SIG-M5 (cell line): ENCODE measurements at places on chromosomes 1 and 21.
A peak's percentile ranks its signal among the peaks of the same experiment; 100 is the strongest.

- DNase-seq, result no peak
Measured at GRCh38 chr1:1120096-1120495, 4.2 kb upstream of the C1orf159 start.

GRCh38 chr1:66505671-66506392, 28.1 kb upstream of the SGIP1 start:
- no peak for DNase-seq

GRCh38 chr1:223203694-223204093, 60.6 kb upstream of the TLR5 start:
- no peak for DNase-seq

DNA sequence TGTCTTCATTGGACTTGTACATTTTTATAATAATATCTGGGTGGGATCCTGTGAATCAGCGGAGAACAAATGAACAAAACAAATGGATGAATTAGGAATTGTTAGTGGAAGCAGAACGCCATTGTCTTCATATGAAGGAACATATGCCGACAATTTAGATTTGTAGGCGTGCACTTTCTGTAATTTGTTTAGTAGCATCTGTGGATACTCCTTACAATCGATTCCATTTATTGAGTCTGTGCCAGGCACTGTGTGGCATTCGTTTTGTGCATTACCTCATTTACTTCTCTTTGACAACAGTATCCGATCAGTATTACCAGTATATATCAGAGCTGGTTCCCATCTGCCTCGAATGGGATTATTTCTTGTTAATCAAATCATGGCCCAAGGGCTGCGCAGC, 61.9 kb downstream of the PRDM2 start:
- DNase-seq, result no peak

DNA sequence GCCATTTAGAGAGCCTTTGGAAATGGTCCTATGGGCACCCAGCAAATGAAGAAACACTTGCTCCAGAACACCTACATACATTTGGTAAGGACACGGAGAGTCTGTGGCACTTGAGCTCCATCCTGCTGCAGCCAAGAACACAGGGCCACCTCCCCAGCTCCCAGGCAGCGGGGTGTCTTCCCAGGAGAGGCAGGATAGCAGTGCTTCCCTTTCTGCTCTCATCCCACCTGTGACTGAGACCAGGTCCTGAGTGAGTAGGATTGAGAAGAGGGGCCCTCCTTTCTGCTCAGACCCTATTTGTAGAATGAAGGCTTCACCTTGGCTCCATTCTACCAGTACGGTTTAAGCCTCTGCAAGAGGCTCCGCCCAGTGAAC, 4.1 kb downstream of the C1orf174 start:
- DNase-seq, result no peak

DNA sequence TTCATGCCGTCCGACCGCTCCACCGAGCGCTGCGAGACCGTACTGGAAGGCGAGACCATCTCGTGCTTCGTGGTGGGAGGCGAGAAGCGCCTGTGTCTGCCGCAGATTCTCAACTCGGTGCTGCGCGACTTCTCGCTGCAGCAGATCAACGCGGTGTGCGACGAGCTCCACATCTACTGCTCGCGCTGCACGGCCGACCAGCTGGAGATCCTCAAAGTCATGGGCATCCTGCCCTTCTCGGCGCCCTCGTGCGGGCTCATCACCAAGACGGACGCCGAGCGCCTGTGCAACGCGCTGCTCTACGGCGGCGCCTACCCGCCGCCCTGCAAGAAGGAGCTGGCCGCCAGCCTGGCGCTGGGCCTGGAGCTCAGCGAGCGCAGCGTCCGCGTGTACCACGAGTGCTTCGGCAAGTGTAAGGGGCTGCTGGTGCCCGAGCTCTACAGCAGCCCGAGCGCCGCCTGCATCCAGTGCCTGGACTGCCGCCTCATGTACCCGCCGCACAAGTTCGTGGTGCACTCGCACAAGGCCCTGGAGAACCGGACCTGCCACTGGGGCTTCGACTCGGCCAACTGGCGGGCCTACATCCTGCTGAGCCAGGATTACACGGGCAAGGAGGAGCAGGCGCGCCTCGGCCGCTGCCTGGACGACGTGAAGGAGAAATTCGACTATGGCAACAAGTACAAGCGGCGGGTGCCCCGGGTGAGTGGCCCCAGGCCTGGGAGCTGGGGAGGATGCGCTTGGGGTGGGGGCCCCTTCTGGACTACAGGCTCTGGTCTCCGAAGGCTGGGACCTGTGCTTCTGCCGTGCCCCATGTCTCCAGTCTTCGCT, 1.1 kb downstream of the SKI start:
- no peak for DNase-seq

GRCh38 chr1:16905110-16905867, 9.5 kb downstream of the RNU1-2 start:
- DNase-seq, result peak; percentile 73

DNA sequence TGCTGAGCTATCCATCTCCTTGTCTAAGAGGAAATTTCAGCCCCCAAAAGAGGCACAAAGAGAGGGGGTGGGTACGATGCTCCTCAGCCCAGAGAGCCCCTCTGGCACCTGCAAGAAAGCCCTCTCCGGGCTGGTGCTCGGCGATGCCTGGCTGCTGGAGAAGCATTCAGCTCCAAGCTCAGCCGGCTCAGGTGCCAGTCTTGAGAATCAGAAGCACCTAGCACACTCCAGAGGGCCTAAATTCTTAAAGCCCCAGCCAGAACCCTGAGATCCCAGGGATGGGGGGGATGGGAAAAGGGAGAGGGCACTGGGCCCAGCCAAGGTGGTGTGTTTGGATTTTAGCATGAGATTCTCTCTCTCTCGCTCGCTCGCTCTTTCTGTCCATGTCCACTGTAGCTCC, 2.9 kb downstream of the GRIK3 start:
- DNase-seq, result no peak

DNA sequence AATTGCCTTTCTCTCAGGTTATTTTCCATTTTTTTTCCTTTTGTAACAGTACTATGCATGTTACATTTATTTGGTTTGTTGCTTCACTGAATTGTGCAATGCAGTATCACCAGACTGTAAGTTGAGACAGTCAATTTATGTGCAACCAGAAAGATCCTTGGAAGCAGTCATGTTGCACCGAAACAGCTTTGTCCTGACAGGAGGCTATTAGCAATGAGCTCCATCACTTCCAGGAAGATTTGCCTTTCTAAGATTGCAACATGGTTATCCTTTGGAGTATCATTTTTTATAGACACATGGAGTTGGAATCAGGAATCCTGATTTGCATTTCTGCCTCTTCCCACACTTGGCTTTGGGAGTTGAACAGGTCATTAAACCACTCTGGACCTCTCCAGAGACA, 84.5 kb upstream of the ST6GALNAC5 start:
- DNase-seq, result no peak

- no peak for DNase-seq
Measured at GRCh38 chr21:46135782-46136395, 19.5 kb downstream of the FTCD start.

- DNase-seq, result no peak
Measured at GRCh38 chr1:112872551-112872962, 83.4 kb downstream of the SLC16A1 start.

DNA sequence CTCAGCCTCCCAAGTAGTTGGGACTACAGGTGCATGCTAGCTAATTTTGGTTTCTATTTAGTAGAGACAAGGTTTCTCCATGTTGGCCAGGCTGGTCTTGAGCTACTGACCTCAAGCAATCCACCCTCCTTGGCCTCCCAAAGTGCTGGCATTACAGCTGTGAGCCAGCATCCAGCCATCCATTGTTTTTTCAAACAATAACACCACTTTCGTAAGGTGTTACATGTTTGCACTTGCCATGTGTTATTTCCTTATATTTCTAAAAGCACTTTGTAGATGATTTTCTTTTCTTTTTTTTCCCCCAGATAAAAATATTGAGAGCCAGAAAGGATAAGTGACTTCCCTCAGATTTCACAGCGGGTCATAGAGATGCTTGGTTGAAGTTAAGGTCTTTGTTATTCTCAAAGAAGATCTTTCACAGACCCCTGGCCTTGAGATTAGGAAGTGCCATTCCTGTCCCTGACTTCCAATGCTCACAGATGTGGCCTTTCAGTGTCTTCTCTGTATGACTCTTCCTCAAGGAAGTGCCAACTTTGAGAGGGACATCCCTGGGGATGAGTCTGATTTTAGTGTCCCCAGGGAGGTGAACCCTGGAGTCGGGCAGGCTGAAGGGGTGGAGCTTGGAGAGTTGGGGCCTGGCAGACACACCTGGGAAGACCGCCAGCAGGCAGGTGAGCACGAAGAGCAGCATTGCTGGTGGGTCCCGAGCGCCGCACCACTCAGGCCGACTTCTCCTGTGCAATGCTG, 6.3 kb downstream of the PIGR start:
- DNase-seq, result no peak

DNA sequence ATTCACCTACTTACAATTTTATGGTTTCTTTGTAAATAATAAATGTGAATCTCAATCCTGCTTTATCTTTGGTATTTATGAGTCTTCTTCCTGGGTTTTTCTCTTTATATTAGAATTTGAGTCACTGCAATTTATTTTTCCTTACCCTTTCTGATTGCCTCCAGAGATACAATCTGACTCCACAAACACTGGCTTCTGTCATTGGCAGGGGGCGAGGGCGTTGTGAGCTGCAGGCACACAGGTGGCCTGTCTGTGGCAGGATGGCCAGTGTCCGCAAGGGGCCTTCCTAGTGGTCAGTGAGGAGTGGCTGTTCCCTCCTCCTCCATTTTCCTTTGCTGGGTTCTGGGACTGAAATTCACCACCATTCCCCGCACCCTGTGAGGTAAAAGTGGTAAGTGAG, 2.0 kb upstream of the MTARC1 start:
- DNase-seq, result no peak

GRCh38 chr1:119279456-119280381, 88.9 kb upstream of the HAO2 start:
- no peak for DNase-seq

DNA sequence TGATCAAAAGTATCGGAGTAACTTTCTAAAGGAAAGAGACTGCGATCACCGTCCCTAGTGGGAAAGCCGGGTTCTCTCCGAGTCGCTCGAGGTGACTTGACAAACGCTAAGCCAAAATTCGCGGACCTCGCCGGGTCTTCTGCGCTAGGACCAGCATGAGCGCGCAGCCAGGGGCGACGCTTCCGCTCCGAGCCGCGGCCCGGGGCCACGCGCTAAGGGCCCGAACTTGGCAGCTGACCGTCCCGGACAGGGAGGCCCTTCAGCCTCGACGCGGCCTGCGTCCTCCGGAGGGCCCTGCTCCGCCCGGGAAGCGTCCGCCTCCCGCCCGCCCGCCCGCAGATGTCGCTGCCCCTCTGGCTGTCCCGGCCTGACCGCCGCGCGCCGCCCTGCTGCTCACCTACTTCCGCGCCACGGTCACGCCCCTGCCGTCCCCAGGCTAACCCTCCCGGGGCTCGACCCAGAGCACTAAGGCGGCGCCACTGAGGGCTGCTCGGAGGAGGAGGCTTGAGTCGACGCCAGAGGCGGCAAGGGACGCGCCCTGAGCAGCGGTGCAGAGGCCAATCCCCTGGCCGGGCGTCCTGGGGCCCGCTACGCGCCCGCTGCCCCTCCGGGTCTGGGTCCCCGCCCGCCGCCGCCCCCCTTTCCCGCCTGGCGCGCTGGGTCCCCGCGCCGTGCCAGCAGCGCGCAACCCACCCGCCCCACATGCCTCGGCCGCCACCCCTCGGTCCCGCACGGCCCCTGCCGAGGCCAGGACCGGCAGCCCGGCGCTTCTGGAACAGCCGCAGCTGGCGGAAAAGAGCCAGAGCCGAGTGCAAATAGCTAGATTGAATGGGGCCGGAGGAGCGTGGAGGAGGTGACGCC, 896 bp upstream of the DUSP10 start:
- no peak for DNase-seq

DNA sequence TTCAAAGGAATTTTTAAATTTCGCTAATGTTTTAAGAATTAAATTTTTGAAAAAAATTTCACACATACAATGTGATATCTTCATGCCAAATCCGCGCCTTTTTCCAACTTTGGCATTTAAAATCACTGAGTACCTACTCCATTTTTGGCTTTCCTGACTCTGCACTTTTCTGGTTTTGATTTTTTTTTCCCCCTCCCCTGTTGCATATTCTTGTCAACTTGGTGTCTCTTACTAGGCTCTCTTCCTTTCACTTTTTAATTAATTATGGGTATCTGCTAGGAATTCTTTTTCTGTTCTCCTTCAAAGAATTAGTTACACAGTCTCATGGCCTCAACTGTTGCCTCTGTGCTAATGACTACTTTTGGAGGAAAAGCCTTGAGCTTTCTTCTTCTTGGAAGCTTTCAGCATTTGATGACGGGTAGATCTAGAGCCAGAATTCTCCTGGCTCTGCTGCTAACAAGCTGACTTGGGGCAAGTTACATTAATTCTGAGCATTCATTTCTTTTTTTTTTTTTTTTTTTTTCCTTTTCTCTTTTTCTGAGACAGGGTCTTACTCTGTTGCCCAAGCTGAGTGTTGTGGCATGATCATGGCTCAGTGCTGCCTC, 1.8 kb downstream of the AGL start:
- DNase-seq, result no peak

- DNase-seq, result no peak
Measured at GRCh38 chr21:44006017-44006619, 6.0 kb upstream of the TRAPPC10 start.

- DNase-seq, result no peak
Measured at GRCh38 chr1:34549199-34549598, 205.6 kb upstream of the GJB5 start.

GRCh38 chr1:114002492-114003239, 23.4 kb downstream of the OLFML3 start:
- DNase-seq, result no peak

GRCh38 chr21:29805105-29805504, 134.7 kb downstream of the GRIK1 start:
- DNase-seq, result no peak

DNA sequence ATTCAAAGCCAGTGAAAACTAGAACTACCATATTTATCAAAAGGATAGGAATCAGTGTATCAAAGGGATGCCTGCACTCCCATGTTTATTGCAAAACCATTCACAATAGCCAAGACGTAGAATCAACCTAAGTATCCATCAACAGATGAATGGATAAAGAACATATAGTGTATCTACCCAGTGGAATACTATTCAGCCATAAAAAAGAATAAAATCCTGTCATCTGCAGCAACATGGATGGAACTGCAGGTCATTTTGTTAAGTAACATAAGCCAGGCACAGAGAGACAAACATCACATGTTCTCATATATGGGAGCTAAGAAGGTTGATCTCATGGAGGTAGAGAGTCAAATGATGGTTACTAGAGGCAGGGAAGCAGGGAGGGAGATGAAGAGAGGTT, 110.0 kb downstream of the PAX7 start:
- no peak for DNase-seq

DNA sequence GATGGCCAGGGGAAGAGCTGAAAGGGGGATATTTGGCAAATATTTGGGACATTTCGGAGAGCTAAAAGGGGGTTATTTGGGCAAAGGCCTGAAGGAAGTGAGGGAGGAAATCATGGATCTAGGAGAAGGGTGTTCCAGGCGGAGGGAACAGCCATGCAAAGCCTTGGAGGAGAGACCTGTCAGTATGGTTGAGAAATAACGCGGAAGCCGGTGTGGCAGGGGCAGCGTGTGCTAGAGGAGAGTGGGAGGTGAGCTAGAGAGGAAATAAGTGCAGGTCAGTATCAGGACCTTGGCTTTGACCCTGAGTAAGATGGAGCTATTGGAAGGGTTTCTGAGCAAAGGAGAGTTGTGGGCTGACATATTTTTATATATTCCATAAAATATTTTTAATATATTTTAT, 3.0 kb downstream of the CTRC start:
- no peak for DNase-seq

- DNase-seq, result peak; percentile 86
Measured at GRCh38 chr1:194225821-194226220, 1039.4 kb upstream of the B3GALT2 start.
